ENCODE measurements at places on chromosomes 3 and 15. TPM values are rescaled to one million over a fixed set of nuclear protein-coding genes. Genes with fewer than 3 reads are reported as not detected.

- no peak for DNase-seq
Observed at GRCh38 chr3:140398387-140398786, 279.5 kb upstream of the TRIM42 start.

GOLGA8O gene
- total RNA-seq = not detected

GRCh38 chr3:110773413-110773954 lies 298.1 kb upstream of the NECTIN3 start:
- DNase-seq = no peak

- DNase-seq = no peak
Observed at GRCh38 chr3:153232851-153233271, 70.8 kb downstream of the RAP2B start.

GRCh38 chr15:69410248-69410874 lies 3.8 kb upstream of the KIF23 start:
- no peak for DNase-seq

GRCh38 chr3:27095553-27096222 lies 273.5 kb downstream of the NEK10 start:
- no peak for DNase-seq

- DNase-seq = no peak
Observed at GRCh38 chr3:150763841-150764483, 993 bp upstream of the SIAH2 start.

- no peak for DNase-seq
Observed at GRCh38 chr3:63910001-63910400, 2.2 kb downstream of the SCAANT1 start.

- DNase-seq = no peak
Observed at GRCh38 chr3:141643391-141643790, 94.7 kb upstream of the RNF7 start.

PSTPIP1 gene
- 29.3 TPM for total RNA-seq

DNA sequence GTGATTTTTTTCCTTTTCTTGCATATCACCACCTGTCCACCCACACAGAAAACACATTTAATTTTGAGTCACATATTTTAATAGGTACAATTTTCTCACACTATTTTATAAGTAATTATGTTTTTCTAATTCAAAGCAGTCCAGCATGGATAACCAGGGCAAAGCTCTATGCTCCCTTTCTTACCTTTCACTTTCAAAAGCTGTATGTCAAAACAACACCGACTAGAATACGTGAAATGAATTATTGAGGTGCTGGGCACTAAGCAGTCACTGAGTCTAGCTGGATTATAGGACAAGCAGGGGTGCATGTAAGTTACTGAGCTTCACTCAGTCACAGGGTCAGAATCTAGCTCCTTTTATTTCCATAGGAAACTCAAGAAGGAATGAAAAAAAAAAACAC lies 60.6 kb downstream of the LSAMP start:
- DNase-seq = no peak
